Activated effector memory CD4-positive, alpha-beta T cell treated with Interleukin-2 at 50 U/mL for 16 hours (primary cell): ENCODE measurements at places on chromosomes 11 and 22.

DNA sequence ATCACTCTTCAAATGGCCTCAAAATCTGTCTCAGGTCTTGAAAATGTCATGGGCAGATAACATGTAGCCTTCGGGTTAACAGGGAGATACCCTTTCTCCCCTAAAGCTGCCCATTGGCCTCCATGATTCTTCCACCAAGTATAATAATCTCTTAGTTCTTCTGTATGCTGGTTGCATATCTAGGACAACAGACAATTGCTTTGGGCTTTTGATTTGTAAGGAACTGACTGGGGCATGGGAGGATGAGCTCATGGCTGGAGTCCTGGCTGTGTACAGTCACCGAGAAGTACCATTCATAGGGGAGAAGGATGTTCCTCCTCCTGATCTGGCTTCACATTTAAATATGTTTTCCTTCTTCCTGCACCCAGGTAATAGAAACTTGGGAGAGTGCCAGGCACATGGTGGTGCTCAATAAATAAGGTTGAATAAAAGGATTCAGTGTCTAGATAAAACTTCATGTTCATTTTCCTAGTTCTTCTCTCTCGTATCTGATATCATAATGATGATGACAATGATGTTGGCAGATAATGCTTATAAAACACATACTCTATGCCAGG lies 2.8 kb upstream of the AMPD3 start:
- no peak for DNase-seq

GRCh38 chr11:68657021-68657780 lies 27.1 kb upstream of the GAL start:
- DNase-seq: no peak

DNA sequence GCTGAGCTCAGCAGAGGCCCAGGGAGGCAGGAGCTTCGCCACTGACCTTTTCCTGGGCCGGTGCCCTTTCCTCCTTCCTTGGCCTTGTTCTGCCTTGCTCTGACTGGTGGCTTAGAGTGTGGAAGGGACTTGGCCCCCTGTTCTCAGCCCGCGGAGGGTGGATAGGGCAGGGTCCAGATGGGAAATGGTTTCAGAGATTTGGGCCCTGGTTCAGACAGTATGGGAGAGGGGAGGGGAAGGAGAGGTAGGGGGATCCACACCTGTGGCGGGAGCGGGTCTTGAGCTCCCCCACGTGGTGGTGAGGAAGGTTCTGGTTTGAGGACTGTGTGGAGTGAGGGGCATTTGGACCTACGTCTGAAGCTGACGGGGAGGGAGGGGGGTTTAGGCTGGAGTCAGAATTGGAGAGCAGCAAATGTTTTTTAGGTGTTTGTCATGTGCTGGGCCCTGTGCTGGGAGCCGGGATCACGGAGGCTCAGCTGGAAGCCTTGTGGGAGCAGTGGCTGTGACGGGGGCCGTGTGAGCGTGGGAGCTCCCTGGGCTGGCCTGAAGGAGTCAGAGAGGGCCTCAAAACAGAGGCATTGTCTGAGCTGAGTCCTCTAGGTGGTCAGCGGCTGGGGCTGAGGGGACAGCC lies 27.2 kb downstream of the SHANK3 start:
- no peak for DNase-seq

- DNase-seq: no peak
Measured at GRCh38 chr11:125588505-125588904, 4.1 kb upstream of the STT3A start.

GRCh38 chr11:66904981-66905521 lies 48.2 kb downstream of the LRFN4 start:
- no peak for DNase-seq

DNA sequence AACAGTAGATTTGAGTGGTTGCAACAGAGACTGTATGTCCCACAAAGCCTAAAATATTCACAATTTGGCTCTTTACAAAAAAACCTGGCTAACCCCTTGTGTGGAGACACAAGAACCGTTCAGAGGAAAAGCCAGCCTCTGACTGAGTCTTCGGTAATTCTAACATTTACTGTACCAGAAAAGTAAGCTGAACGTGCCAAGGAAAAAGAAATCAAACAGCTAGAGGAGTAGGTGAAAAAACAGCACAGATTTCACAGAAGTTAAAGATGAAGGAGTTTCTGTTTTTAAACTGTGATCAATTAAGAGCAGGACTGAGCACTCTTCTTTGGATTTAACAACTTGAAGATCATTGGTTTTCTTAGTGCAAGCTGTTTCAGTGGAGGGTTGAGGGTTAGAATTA lies 424.7 kb upstream of the KIRREL3 start:
- no peak for DNase-seq

DNA sequence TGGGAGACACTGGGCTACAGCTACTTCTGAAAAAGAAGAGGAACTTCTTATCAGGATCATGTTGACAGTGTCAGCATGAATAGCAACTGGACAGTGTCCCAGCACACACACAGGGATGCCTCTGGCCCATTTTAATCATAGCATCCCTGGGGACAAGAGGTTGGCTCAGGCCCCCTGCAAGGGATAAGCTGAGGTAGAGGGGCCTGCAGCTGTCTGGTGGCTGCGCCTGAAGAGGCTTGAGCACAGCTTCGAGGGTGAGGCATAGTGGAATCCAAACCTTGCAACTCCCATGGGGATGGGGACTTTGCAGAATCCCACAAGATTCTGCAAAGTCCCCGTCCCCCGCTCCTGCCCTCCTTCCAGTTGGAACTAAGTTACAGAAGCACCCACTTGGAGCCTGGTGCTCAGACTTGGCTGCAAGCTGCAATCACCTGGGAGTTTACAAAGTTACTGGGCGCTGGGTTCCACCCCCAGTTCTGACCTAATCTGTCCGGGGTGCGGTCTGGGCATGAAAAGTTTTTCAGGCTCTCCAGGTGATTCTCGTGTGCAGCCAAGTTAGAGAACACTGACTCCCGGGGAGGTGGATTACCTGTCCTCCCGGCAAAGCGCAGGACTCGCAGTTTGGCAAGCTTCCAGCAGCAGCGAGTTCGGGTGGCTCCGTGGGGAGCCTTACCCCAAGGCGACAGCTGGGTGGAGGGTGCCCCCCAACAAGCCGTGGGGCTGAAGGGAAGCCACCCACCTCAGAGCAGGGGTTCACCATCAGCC lies 16.0 kb upstream of the LINC01488 start:
- DNase-seq: no peak

- DNase-seq: no peak
Measured at GRCh38 chr11:19938866-19939265, 221.4 kb downstream of the DBX1 start.

- DNase-seq: no peak
Measured at GRCh38 chr11:122100037-122100755, 15.8 kb downstream of the BLID start.

GRCh38 chr11:125070699-125071254 lies 7.7 kb downstream of the SLC37A2 start:
- DNase-seq: no peak

- DNase-seq: no peak
Measured at GRCh38 chr22:35721960-35722359, 4.3 kb downstream of the APOL5 start.
